ENCODE measurements at places on chromosomes 12 and 14. TPM values are rescaled to one million over a fixed set of nuclear protein-coding genes. Genes with fewer than 3 reads are reported as not detected.

Gene RD3L
- not detected for total RNA-seq

Gene BMAL2
- 5.2 TPM for total RNA-seq

Gene KRT80
- total RNA-seq: 0.77 TPM

Gene LIN7A
- total RNA-seq: 9.9 TPM

Gene TAS2R30
- 6.7 TPM for total RNA-seq

Gene GOLT1B
- 60.8 TPM for total RNA-seq

Gene PIANP
- total RNA-seq: 0.17 TPM

Gene VDR
- 3.2 TPM for total RNA-seq

Gene IFI27
- total RNA-seq: 1.8 TPM

Gene RAB21
- total RNA-seq: 39.2 TPM

Gene MIPOL1
- 12.2 TPM for total RNA-seq

Gene DHRS7
- 389 TPM for total RNA-seq

Gene NGB
- total RNA-seq: not detected

Gene MSI1
- total RNA-seq: 2.2 TPM

Gene GZMH
- total RNA-seq: not detected

Gene NAV3
- 6.6 TPM for total RNA-seq

Gene CCNT1
- total RNA-seq: 27.0 TPM

Gene ZCRB1
- total RNA-seq: 25.6 TPM

Gene KRT77
- not detected for total RNA-seq

Gene DNAJC22
- total RNA-seq: 28.3 TPM

Gene VWF
- 0.20 TPM for total RNA-seq

Gene SCNN1A
- total RNA-seq: 21.7 TPM

Gene ABCD2
- 0.16 TPM for total RNA-seq

Gene TRHDE
- total RNA-seq: 5.0 TPM

Gene CDKL1
- 6.1 TPM for total RNA-seq

Gene KLRB1
- not detected for total RNA-seq

Gene BCL2L14
- 13.6 TPM for total RNA-seq

Gene OASL
- total RNA-seq: 0.52 TPM

Gene RAN
- 300 TPM for total RNA-seq

Gene IL31
- total RNA-seq: not detected

Gene DPPA3
- 0.23 TPM for total RNA-seq

Gene GPRC5A
- 49.8 TPM for total RNA-seq

Gene MIP
- total RNA-seq: 0.08 TPM

Gene CNTN1
- total RNA-seq: 4.1 TPM

Gene SLCO1B3
- 1.5 TPM for total RNA-seq

Gene PRKD1
- 9.0 TPM for total RNA-seq

Gene FGF23
- 2.6 TPM for total RNA-seq

Gene MBIP
- 27.8 TPM for total RNA-seq

Gene RERG
- total RNA-seq: 7.0 TPM

Gene DCAF11
- total RNA-seq: 78.9 TPM

Gene CELA1
- total RNA-seq: not detected

All from hepatocyte (in vitro differentiated cells).